ENCODE measurements at places on chromosomes 2 and 18. TPM values are rescaled to one million over a fixed set of nuclear protein-coding genes. Genes with fewer than 3 reads are reported as not detected.

GRCh38 chr2:236781933-236782816 is 212.6 kb downstream of the ACKR3 start:
- no peaks in the 10 kb centered on the region for H3K4me1 ChIP-seq
- DNase-seq = no peak
- no peak overlapping the region for H3K4me3 ChIP-seq
- H3K36me3 ChIP-seq = no peaks in the 10 kb centered on the region
- no peaks in the 10 kb centered on the region for H3K27me3 ChIP-seq
- no peak overlapping the region for H3K27ac ChIP-seq

GRCh38 chr2:209696836-209697711 is 74.6 kb upstream of the UNC80 start:
- DNase-seq = no peak
- no peaks in the 10 kb centered on the region for H3K27me3 ChIP-seq
- H3K27ac ChIP-seq = no peak overlapping the region

DNA sequence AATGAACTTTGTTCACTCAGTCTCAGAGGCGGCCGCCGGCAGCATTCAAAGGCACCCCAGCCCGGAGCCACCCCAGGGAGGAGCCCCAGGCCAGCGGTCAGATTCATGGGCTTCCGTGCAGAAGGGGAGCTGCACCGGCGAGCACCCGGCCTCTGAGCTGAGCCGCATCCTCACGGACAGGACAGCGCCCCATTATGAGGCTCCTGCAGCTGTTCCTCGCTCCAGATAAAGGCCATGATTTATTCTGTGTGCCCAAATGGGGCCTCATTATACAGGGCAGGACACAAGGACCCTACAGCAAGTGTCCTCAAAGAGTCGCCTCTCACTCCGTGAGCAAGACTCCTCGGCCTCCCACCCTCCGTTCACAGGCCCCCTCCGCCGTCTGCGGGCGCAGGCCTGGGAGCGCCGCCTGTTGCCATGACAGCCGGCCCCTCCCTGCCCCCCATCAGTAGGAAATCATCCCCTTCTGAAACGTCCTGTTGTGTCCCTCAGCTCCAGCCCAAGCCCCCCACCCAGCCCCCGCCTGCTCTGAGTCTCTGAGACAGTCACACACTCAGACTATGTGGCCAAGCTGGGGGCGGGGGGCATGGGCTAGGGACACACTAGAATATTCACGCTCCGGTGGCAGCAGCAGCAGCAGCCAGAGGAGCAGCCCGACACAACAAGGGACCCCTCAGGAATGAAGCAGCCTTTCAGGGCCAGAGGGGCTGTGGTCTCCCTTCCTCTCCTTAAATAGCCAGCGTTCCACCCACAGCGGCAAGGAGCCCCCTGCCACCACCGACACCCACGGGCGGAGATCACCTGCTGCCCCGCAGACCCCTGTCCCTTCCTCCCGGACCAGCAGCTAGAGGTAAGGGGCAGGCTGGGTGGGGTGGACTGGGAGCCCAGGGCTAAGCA is at the start of gene GPR17:
Gene GPR17, plus strand, starts transcription at position 759 of the 897 bp plus-strand sequence. CDS start 4,583 bp downstream, outside the sequence.
- no peaks in the 10 kb centered on the region for H3K27me3 ChIP-seq
- no peak within 1 kb of the TSS for H3K4me3 ChIP-seq
- H3K4me1 ChIP-seq = no peaks in the 10 kb centered on the region

DNA sequence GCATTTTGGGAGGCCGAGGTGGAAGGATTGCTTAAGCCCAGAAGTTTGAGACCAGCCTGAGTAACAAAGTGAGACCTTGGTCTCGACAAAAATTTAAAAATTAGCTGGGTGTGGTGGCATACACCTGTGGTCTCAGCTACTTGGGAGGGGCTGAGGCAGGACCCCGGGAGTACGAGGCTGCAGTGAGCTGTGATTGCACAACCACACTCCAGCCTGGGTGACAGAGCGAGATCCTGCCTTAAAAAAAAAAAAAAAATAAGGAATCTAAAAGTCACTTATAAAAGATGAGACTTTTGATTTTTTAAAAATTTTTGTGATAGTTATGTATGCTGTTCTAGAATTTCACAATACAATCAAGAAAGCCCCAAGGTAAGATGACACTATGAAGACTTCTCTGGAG is 33.1 kb downstream of the ID2 start:
- no peaks in the 10 kb centered on the region for H3K27me3 ChIP-seq
- no peak for DNase-seq
- no peaks in the 10 kb centered on the region for H3K36me3 ChIP-seq

DNA sequence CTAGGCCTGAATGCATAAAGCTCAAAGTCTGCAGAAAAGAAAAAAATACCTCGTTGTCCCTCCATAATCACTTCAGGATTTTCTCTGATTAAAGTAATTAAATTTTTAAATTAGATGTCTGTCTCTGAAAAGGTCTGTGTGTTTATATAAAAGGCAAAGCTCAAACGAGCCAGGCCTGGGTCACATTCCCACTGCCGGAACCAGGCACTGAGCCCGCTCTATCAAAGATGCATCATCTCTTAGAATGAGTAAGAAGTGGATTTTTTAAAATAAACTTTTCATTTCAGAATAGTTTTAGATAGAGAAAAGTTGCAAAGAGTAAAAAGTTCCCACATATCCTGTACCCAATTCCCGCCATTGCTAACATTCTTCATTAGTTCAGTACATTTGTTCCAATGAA is 202.1 kb upstream of the KYNU start:
- no peaks in the 10 kb centered on the region for H3K4me1 ChIP-seq
- no peak overlapping the region for H3K4me3 ChIP-seq
- no peaks in the 10 kb centered on the region for H3K27me3 ChIP-seq
- H3K36me3 ChIP-seq = no peaks in the 10 kb centered on the region
- no peak for DNase-seq

- H3K27ac ChIP-seq = no peak overlapping the region
- peaks cover 25% of the 10 kb centered on the region for H3K4me1 ChIP-seq
- no peak overlapping the region for H3K4me3 ChIP-seq
- DNase-seq = no peak
- H3K27me3 ChIP-seq = peaks cover 90% of the 10 kb centered on the region
Observed at GRCh38 chr18:78980279-78980771, 707 bp downstream of the SALL3 start.

DNA sequence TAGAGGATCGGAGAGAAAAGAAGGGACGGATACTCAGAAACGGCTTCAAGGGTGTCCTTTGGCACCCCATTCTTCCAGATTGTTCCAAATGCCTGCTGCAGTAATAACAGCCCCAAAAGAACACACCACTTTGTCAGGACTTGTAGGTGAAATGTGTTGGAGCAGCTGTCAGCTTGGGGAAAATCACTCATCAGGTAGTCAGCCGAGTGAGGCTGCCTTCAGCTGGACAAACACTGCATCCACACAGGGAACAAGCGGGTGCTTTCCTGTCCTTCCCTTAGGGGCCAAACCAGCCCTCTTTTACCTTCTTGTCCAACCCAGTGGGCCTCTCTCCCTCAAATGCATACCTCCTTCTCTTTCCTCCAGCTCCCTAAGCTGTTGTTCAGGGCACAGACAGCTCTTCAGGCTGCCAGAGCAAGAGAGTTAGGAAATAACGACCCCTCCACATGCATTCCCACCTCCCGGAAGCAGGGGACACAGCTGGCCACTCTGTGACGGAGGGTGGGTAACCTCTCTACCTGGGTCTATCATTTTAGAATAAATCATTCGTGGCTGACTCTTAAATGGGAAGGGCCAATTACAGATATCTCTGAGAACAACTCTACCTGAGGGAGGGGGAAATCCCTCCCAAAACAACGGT is 48.1 kb downstream of the BCL11A start:
- no peak overlapping the region for H3K4me3 ChIP-seq
- H3K27ac ChIP-seq = peak overlapping the region; percentile 78
- no peaks in the 10 kb centered on the region for H3K27me3 ChIP-seq
- no peaks in the 10 kb centered on the region for H3K36me3 ChIP-seq
- no peak for DNase-seq

The HSPD1 gene
- 115 TPM for total RNA-seq

The TFCP2L1 gene
- total RNA-seq = 0.55 TPM

The FBXO41 gene
- total RNA-seq = 2.6 TPM

The TRIM43 gene
- not detected for total RNA-seq

The LIMS3 gene
- 4.1 TPM for total RNA-seq

All from sigmoid colon (tissue), 7 donors.